GF-D8 (cell line): ENCODE measurements at places on chromosomes 1 and 21.

- DNase-seq = no peak
Observed at GRCh38 chr1:161879261-161879660, 113.1 kb downstream of the ATF6 start.

- no peak for DNase-seq
Observed at GRCh38 chr1:36576118-36576517, 93.4 kb upstream of the CSF3R start.

DNA sequence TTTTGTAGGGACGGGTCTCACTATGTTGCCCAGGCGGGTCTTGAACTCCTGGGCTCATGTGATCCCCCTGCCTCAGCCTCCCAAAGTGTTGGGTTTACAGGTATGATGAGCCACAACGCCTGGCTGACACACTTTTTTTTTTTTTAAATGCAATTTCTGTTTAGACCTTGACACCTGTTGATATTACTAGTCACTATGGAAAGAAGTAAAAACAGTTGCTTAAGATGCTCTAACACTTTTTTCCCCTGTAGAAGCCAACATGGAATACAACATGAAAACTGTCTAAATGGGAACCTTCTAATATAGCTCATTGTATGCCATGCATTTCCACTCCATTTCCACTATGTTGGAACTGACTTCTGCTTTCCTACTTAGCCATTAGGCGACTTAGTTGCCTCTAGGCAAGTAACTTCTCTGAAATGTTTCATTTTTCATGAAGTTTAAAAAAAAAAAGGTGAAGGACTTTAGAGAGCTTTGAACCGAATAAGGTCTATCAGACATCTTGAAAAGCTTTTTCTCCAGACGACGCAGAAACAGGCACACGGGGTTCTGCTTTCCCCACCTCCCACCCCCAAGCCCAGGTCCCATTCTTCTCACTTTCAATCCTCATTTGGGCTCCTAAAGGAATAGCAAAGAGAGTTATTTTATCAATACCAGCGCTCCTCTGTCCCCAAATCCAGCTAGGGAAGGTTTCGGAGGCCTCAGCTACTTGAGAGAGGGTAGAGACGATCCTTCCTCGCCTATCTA, 648 bp upstream of the DR1 start:
- peak; percentile 49 for DNase-seq

DNA sequence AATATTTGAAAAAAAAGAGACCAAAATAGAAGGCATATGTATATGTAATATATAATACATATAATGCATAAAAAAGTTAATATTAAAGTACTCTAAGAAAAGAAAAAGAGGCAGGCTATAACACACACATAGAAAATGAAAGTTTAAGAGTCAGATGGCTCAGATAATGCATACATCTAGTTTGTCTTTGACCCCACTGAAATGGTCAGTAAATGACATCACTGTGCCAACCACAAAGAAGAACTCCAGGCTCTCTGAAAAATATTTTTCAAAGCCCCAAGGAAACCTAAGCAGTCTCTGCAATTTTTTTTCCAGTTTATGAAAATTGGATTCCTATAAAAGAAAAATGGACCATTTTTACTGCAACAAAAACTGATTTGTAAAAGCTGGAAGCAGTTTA, 55.4 kb upstream of the SCYL3 start:
- no peak for DNase-seq

DNA sequence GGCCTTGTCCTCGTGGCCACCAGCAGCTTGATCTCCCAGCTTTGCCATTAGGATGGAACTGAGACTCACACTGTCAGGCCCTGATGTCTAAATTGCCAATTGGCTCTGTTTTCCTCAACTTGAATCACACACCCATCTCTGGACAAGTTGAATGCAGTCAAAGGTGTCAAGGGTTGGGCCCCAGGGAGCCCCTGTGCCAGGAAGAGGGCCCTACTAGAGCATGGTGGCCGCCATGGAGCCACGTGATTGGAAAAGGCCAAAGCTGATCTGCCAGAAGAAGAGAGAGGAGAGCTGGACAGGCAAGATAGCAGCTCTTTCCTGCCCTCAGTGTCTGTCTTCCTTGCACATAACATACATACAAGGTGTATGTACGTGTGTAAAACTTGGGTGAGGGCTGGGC, 54.9 kb upstream of the NEK2 start:
- DNase-seq = no peak

DNA sequence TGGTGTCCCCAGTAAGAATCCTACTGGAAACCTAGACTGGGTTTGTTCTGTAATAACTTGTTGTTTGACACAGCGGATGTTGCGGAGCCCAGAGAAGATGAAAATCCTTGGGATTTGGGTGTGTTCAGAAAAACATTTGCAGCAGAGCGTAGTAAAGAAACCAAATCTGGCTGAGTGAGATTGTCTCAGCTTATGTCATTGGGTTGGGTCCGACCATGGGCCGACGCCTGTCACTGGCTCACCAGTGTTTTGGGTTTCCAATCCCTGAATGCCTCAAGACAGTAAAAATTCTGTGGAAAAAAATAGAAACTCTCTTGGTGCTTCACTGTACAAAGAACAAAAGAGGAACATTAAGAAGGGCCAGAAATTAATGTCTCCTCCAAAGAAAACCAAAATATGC, 146.3 kb downstream of the TPR start:
- no peak for DNase-seq

DNA sequence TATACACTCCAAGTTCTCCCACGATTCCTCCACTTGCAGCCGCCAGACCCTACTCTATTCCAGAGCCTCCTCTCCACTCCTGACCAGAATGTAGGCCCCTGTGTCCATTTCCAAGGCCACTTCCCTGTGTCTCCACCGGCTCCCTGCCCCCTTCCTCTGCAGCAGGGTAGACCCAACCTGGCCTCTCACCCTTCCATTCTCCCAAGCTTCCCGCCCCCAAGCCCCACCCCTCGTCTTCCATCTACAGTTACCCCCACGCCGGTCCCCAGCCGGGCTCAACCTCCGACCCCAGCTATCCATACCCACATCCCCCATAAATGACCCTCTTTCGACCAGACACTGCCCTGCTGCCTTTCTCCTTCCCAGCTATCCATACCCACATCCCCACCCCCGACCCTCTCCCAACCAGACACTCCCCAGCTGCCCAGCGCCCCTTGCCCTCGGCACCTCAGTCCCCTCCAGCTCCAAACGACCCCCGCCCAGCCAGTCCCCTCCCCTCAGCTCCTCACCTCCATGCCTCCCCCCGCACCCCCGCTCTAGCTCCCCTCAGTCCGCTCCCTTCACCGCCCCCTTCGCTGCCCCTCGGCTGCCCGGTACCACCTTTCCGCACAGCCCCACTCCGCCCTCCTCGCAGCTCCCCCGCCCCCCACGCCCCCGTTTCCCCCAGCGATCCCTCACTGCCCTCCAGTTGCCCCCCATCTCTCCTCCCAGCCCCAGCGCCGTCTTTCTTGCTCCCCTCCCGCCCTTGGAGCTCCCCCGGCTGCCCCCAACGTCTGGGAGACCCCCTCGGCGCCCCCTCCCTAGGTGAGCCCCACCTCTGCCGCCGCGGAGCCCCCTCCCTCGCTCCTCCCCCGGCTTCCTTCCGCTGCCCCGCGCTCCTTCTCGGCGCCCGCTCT, 670 bp downstream of the RAB3B start:
- DNase-seq = no peak

DNA sequence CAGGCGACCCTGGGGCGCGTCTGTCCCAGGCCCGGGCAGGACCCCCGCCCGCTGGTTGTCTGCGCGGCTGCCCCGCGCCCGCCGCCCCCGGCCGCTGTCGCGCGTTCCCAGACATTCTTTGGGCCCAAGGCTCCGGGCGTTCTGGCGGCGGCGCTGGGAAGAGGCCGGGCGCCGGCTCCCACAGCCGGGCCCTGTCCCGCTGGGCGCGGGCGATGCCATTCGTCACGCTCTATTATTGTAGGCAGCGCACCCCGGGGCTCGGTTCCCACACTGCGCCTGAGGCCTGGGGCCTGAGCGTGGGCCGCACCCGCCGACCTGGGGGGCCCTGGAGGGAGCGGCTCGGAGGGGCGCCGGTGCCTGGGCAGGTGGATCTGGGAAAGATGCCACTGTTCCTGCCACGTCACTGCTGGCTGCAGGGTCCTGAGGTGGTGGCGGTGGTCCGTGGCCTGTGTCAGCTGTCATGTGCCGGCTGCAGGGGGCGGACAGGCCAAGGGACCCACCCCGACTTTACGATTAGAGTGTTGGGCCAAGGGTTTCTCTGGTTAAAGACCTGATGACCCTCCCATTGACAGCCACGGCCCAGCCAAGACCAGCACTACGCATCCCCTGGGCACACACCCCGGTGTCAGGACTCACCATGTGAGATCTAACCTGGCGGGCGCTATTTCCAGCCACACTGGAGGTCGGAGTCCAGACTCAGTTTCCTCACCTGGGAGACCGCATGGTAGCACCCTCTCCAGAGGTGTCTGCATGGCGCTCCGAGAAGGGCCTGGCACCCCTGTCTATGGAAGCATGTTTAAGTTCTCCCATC, 55.1 kb upstream of the ADARB1 start:
- DNase-seq = no peak

DNA sequence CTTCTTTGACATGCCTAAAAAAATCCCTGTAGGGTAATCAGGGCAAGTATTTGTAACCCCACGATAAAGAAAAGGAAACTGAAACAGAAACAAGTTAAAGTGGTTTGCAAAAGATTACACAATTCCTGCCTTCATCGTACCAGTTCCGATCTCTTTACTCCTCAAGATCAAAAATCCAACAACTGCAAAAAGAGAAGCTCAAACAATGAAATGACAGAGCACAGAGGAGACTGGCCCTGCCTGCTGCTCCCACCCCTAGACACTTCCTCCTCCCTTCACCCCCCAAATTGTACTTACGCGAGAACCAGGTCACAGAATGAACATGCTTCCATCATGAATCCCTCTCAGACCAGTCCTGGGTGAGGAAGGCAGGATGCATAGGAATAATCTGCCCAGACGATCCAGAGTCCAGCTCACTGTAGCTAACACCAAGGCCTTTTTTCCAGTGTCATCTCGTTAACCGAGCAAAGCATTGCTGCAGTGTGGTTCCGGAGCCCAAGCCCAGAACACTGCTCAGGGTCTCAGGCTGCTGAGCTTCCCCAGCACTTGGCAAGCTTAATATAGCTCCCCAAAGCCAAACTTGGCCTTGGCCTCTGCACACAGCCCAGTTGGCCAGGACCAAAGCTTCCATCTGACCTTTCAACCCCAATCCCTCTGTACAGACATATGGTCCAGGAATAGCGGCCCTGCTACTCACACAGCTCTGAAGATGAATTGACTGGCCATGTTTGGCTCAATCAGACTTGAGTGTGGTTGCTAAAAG, 20.3 kb downstream of the RXRG start:
- no peak for DNase-seq

DNA sequence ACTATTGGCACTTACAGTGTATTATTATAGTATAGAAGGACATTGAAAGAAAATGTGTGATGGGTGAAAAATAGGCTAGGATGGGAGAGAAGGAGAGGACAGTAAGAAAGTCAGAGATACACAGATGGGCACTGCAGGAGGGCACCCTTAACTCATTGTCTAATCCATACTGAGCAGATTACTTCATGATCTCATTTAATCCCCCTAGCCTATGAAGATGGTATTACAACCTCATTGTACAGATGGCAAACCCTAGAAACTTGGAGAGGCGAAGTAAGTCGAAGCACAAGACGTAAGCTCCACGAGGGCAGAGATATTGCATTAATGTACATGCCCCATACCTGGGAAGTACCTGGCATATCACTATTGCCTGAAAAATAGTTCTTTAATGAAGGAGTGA, 346.9 kb upstream of the DAB1 start:
- no peak for DNase-seq

DNA sequence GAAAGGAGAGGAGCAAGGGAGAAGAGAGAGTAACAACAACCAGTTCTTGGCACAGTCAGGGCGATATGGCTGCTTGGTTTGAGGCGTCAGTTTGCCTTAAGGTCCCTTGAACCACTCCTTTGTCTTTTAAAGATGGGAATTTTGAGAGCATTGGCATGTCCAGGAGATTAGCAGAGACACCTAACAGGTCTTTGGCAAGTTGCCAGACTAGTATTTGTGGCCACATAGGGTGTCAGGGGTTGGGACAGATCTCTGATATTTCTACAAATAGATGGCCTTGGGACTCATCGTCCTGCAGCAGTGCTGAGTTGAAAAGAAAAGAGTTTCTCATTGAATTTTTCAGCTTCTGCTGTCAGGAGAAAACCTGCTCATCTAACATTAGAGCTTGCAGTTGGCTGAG, 55.3 kb upstream of the KCND3 start:
- no peak for DNase-seq

DNA sequence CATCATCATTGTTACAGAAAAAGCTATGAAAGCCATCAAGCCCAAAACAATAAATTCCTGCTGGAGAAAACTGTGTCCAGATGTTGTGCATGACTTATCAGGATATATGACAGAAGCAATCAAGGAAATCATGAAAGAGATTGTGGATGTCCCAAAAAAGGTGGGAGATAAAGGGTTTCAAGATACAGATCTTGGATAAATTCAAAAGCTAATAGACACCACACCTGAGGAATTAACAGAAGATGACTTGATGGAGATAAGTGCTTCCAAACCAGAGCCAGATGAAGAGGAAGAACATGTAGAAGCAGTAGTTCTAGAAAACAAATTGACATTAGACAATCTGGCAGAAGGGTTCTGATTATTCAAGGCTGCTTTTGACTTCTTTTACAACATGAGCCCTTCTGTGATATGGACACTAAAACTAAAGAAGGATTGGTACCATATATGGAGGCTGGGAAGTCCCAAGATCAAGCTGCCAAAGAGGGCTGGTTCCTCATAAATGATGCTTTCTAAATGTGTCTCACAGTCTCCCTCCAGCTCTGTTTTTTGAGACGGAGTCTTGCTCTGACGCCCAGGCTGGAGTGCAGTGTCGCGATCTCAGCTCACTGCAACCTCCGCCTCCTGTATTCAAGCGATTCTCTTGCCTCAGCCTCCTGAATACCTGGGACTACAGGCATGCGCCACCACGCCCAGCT, 32.1 kb upstream of the LRIG2 start:
- no peak for DNase-seq

DNA sequence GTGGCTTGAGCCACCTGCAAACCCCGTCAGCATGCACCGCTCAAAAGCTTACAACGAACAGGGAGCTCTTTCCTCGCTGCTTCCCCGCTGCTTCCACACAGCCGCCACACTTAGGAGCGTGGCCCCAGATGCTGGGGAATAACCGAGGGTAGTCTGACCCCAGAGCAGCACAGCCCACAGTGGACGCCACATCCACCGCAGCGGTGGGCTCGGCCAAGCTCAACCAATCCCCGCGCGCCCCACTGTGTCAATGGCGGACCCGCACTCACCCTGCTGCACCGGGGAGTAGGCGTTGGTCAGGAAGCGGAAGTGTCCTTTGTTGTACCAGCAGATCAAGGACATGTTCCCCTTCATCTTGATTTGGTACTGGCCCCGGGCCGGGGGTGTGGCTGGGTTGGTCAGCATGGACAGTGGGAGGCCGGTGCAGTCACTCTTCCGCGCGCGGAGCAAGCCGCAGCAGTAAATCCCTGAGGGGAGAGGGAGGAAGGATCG, 93.5 kb downstream of the PGBD5 start:
- DNase-seq = no peak

DNA sequence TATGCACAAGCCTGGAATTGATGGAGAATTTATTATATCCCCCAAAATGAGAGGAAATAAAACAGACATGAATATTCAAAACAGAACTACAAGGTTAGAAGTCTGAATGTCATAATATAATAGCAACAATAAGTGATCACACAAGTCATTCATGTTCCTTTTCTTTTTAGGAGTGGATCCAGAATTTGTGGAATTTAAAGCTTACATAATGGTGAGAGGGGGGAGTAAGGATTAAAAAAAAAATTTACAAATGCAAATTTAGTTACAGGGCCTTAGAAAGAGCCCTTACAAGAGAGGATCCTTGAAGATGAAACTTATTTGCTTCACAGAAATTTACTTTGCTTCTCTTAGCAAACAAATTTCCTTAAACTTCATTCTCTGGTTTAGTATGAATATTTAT, 716.1 kb upstream of the CXADR start:
- DNase-seq = no peak
